T follicular helper cell (primary cell): ENCODE measurements at places on chromosomes 3 and 15.

GRCh38 chr3:5466065-5466464 lies 278.6 kb downstream of the EDEM1 start:
- no peak for DNase-seq

DNA sequence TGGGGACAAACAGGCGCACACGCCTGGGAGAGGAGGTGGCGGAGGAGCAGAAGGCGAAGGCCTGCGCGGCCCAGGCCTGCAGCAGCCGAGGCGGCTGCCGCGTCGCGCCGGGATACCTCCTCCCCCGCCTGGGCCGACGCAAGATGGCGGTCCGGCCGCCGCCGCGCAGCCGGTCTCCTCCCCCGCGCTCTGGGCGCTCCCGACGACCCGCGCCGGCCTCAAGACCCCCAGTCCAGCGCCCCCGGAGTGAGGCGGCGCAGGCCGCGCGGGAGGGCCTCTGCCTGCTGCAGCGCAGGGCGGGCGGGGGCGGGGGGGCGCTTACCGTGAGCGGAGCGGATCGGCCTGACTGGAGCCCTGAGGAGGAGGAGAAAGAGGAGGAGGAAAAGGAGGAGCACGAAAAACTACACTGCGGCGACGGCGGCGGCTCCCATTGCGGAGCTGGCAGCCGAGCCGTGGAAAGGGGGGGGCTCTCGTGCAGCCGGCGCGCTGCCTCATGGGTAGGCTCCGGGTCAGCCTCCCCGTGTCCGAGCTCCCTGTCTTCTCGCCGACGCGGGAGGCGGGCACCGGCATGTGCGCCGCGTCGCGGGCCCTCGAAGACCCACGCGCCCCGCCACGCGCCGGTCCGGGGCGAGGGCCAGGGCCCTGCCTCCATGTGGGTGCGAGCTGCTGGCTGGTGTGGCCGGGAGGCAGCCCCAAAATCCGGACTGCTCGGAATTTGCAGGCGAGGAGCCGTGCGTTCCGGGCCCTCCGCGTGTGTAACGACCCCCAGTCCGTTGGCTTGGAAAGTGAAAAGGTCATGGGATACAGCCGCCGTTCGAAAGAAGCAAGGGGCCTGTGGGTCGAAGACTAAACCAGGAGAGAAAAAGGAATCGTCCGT lies at the start of gene ZNF280D:
Gene ZNF280D, minus strand, starts transcription at position 374 of the 877 bp plus-strand sequence. CDS start 26,400 bp downstream, outside the sequence.
- DNase-seq, result peak; percentile 67

GRCh38 chr3:125079675-125080045 lies 23.9 kb upstream of the HEG1 start:
- DNase-seq, result no peak

DNA sequence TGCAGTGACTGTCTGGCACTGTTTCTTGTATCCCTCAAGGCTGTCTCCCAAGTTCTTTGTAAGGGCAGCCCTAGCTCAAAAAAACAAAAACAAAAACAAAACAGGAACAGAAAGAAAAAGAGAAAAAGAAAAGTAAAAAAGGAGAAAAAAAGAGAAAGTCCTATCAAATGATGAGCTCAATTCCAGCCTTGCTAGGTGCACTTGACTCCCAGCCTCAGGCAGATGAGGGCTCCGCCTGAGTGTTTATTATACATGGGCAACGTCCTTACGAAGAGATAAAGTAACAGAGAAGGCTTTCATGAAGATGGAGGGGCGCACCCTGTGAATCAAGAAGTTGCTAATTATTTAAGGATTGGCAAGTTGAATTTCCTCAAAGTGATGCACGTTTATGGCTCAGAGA lies 175.3 kb downstream of the MEIS2 start:
- DNase-seq, result no peak

DNA sequence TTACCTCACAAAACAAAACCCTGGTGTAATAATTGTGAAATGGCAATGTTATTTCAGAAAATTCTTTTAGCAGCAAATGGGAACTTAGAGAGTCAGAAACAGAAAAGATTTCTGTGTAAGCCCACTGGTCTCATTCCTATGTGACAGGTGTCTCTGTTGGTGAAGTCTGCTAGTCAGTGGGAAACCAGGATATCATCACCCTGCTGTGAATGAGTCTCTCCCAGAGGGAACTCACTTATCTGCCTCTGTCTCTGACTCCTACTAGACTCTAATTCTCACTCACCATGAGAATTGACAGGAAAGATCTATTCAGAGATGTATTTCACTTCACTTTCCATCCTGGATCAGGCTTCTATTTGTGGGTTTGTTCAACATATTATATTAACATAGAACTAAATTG lies 266.0 kb downstream of the EPHA3 start:
- DNase-seq, result no peak

- DNase-seq, result no peak
These were observed 50.8 kb downstream of the CPN2 start for GRCh38 chr3:194300382-194300758.

DNA sequence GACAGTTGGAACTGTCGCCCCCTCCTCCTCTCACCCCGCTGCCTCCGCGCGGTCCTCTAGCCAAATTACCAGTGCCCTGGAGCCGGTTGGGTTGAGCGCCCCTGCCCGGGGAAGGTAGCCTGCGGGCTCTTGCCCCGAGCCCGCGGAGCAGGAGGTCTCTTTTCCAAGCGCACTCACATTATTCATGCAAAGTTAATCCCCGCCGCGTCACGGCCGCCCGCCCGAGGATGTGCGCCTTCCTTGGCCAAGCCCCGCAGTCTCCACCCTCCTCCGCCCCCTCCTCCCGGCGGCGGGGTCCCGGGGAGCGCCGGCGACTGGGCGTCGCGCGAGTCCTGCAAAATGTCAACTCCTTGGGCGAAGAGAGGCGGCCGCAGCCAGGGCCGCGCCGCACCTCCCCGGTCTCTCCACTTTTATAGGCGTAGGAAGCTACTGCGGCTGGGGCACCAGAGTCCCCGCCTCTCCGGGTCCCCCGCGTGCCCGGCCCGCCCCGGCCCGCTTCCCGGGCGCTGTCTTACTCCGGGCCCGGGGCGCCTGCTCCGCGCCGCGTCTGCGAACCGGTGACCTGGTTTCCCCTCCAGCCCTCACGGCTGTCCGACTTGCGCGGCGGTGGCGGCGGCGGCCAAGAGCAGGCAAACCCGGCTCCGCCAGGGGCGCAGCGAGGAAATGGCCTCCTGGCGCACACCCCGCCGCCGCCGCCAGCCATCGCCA lies at the start of gene THRB:
Gene THRB, minus strand, starts transcription at position 233 of the 708 bp plus-strand sequence.
- DNase-seq, result no peak

- DNase-seq, result no peak
These were observed 7.5 kb upstream of the RHO start for GRCh38 chr3:129520960-129521359.

- DNase-seq, result no peak
These were observed 141.9 kb downstream of the LPP start for GRCh38 chr3:188295876-188296275.

GRCh38 chr3:98763076-98763475 lies at the start of gene ST3GAL6:
Gene ST3GAL6 (plus strand): TSS chr3:98763340. CDS start chr3:98768441, 5,101 bp downstream.
- no peak for DNase-seq

DNA sequence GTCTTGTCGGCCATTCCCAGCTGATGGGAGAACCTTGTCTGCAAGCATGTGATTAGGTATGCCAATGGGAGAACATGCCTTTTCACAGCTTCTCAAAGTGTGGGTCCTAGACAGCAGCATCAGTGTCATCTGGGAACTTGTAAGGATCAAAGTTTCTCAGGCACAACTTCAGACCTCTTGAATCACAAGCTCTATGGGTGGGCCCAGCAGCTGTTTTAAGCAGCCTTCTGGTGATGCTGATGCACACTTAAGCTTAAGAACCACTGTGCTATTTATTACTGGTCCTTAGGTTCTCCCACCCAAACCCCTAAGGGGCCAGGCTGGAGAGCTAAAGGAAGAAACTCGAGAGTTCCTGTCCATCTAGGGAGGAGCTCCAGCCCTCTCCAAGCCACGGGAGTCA lies 453.9 kb upstream of the PROK2 start:
- no peak for DNase-seq

DNA sequence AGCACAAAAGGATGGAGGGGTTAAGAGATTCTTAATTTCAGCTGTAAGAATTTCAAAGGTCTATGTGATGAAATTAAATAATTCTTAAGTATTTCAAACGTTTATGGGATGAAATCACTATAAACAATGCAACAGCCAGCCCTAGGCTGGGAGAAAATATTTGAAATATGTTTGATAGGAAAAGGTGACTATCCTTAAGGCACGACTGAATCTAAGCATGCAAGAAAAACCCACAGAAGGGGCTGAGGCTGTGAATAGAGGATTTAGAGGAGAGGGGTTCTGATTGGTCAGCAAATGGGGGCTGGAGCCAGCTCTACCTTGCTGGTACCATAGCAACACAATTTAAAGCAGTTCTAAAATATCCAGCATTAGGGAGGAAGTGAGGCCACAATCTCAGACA lies 220.8 kb upstream of the ATP10A start:
- no peak for DNase-seq

GRCh38 chr3:11810276-11810675 lies 36.4 kb downstream of the TAMM41 start:
- DNase-seq, result no peak

DNA sequence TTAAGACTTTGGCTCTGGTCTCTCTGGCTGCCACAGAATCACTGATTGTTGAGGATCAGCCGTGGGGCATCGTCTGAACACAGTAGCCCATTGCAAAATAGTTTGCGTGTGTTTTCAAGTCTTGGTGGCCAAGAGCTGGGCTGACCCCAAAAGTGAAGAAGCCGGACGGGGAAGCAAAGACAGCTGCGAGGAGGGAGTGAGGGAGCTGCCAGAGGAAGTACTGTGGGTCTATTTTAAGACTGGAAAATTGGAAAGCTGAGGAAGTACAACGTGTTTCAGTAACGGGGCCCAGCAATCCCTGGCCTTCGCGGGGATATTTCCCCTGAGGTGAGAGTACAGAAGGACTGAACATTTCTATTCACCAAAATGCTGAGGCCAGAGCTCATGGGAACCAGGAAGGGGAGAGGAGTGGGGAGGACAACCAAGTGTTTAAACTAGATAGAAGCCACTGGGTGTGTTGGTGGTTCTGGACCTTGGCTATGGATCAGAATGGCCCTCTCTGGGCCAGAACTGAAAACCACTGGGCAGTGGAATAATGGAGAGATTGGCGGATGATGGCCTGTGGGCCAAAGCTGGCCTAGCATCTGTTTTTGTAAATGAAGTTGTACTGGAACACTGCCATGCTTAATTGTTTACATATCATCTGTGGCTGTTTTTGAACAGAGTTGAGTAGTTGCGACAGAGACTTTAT lies 34.1 kb upstream of the LIMD1 start:
- DNase-seq, result no peak

DNA sequence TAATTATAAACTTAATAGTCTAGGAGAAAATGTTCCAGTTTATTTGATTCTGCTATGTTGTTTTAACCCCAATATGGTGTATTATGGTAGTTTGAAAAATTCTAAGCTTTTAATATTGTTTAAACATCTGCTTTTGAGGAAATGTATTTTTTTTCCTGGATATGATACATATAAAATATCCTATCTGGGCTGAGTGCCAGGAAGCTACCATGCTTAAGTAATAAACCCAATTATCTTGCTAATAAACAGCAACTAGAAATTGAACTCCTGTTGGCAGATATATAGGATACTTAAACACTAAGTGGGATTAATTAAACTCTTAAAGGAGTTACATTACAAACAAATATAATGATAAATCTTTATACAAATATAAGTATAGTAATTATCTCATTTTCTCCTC lies 293.7 kb upstream of the GRM7 start:
- no peak for DNase-seq

GRCh38 chr3:33420966-33421365 lies 19.2 kb downstream of the UBP1 start:
- no peak for DNase-seq

DNA sequence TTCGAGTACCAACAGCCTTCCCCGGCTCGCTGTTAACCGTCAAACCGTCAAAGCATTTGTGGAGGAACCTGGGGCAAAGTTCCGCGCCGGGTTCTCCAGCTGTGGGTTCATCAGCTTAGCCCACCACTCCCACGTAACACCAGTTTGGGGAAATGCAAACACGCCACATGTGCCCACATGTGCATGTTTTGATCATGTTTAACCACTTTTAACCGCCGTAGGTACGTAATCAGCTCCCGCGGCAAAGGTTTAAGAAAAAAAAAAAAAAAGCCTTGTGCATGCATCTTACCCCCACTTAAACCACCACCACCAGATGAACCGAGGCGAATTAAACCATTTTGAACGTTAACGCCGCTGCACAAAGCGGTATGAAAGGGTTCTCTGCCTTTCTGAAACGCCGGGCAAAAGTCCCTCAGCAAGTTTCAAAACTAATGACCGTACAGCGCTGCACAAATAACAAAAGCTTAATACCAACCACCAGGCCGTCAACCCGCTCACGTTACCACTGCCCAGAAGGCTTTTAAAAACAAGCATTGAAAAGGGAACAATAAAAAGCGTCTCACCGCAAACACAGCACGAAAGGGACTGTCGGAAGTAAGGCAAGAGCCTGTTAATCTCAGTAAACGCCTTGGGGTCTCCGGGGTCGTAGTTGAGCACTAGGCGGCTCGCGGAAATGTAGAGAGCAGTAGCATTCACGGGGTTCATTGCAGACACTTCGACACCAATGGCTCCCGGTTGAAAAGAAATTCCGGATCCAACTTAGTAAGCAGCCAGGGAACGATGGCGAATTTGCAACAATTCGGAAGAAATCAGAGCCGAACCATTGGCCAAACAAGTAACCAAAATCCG lies 1.5 kb downstream of the MSL2 start:
- peak; percentile 75 for DNase-seq

GRCh38 chr3:18765161-18765560 lies 340.0 kb upstream of the SATB1 start:
- no peak for DNase-seq

DNA sequence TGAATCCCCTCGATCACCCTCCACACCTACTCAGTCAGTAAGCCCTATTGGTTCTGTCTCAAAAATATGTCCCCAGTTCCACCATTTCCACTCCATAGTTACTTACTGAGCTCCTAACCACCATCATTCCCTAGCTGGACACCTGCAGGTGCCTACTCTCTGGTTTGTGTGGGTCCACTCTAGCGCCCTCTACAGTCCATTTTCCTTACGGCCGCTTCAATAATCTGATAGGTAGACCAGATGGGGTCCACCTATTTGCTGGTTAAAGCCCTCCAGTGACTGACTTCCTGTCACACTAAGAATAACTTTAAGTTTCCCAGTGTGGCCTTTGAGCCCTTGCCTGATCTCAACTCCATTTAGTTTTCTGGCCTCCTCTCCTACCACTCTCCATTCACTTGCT lies 5.0 kb downstream of the GXYLT2 start:
- DNase-seq, result no peak

- DNase-seq, result no peak
These were observed 36.8 kb upstream of the CFAP161 start for GRCh38 chr15:81097116-81097889.

GRCh38 chr15:39124155-39124552 lies 456.7 kb upstream of the THBS1 start:
- no peak for DNase-seq

DNA sequence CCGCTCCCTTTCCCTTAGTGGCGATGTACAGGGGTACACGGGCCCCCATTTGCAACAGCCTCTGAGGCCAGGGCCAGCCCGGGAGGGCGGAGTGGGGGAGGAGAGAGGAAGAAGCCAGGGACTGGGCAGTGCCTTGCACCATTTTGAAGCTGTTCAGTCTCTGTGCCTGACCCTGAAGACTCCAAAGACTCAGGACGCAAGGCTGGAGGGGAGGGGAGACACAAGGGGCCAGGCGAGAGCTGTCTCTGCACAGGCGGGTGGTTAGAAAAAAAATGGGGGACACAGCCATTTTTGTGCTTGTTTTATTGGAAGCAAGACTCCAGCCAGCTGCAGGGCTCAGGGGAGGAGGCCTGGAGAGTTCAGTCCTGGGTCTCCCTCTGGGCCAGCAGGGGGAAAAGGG lies 1.6 kb downstream of the RPP25 start:
- no peak for DNase-seq

- no peak for DNase-seq
These were observed 107.3 kb downstream of the HERC1 start for GRCh38 chr15:63726491-63726890.
